ENCODE measurements at places on chromosomes 2 and 18.

GRCh38 chr2:21757805-21758430 is 634.1 kb downstream of the TDRD15 start:
- no peak for DNase-seq

GRCh38 chr2:122478117-122478516 is 722.7 kb downstream of the TSN start:
- no peak for DNase-seq

DNA sequence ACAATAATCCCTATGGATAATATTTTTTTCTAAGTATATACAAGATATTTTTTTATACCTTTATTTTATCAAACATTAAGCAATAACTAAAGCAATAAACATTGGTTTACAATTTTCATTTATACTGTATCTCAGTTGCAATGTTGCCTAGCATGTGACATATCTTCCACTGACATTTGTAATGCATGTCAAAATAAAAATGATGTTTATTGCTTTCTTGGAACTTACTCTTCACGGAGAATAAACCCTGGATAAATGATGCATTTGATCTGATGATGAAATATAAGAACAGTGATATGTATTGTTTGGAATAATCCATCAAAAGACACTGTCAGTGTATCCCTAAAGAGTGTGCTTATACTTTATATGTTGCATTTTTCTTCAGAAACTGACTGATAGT is 135.7 kb downstream of the SPAG16 start:
- DNase-seq = no peak

DNA sequence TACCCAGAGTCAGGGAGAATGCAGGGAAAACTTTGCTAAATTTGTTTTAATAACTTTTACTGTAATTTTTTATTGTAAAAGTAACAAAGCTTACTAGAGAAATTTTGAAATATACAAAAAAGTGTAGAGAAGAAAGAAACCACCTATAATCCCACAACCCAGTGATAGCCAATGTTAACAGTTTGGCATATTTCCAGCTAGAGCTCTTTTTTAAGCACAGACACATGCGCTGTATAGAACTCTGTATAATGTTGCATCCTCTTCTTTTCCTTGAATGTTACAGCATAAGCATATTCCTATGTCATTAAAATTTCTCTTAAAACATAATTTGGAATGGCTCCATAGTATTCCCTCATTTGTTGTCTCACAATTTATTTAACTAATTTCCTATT is 37.4 kb upstream of the EPAS1 start:
- no peak for DNase-seq

DNA sequence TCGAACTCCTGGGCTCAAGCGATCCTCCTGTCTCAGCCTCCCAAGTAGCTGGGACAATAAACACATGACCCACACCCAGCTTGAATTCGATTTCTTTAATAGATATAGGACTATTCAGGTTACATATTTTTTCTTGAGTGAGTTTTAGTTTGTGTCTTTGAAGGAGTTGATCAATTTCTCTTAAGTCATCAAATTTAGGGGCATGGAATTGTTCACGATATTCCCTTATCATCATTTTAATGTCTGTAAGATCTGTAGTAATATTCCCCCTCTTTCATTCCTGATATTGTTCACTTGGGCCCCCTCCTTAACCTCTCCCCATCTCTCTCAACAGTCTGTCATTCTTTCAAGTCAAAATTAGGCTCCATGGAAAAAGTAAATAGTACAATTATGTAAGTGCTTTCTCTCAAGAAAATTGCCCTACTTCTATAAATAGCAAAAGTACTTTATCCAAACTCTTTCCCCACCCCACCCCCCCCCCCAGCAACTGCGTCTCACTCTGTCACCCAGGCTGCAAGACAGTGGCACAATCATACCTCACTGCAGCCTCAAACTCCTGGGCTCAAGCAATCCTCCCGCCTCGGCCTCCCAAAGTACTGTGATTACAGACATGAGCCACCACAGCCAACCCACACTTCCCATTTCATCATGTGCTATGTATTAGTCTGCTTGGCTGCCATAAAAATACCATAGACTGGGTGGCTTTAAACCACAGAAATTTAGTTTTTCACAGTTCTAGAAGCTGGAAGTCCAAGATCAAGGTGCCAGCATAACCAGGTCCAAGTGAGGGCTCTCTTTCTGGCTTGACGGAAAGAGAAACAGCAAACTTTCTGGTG is 20.1 kb downstream of the WDR33 start:
- no peak for DNase-seq

DNA sequence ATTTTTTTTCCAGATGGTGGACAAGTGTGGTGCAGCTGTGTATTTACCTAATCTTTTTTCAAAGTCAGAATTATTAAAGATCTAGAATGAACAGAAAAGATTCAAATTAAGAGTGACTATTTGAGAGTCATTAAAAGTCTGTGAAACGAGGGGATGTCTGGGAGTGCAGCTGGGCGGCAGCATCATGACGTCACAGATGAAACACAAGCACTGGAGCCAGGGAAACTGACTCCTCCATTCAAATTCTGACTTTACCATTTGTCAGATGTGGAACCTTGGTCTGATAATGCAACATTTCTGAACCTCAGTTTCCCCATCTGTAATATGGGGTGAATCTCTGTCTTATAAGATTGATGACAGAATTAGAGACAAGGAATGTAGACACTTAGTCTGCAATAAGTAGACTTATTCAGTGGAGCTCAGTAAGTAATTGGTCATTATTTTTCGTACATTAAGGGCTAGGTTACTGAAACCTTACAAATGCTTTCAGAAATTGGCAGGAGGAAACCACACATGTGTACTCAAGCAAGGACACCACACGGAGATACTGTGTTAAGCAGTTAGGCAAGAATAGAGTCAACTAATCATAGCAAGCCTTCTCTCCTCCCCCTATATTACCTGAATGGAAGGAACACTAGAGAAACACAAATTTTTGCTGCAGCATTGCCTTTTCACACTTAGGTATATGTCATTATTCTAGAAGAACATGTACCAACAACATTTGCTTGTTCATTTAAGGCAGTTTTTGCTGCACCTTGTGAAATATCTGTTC is 27.8 kb upstream of the CXXC1 start:
- DNase-seq = no peak

GRCh38 chr18:60978338-60978737 is 354.9 kb upstream of the CDH20 start:
- no peak for DNase-seq

DNA sequence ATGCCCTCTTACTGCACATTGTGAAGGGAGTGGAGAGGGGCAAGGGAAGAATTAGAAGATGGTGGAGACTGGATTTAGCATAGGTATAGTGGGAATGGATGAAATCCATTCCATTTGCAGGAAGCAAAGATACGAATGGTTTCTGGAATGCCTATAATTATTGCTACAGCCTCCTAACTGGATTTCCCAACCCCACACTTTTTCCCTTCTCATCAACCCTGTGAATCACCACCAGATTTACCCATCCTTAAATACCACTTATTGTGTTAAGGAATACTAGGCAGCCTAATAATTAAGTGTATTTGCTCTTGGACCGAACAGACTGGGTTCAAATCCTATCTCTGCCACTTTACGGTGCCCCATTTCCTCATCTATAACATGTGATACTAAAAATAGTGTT is 39.3 kb upstream of the CREB1 start:
- no peak for DNase-seq

GRCh38 chr18:75035928-75036327 is 173.0 kb downstream of the PTGR3 start:
- DNase-seq = no peak

- DNase-seq = no peak
Measured at GRCh38 chr2:120558847-120559246, 176.8 kb upstream of the GLI2 start.

GRCh38 chr18:9852266-9853081 is 33.3 kb upstream of the TXNDC2 start:
- no peak for DNase-seq

GRCh38 chr2:42223855-42224268 is 54.7 kb downstream of the EML4 start:
- DNase-seq = no peak

DNA sequence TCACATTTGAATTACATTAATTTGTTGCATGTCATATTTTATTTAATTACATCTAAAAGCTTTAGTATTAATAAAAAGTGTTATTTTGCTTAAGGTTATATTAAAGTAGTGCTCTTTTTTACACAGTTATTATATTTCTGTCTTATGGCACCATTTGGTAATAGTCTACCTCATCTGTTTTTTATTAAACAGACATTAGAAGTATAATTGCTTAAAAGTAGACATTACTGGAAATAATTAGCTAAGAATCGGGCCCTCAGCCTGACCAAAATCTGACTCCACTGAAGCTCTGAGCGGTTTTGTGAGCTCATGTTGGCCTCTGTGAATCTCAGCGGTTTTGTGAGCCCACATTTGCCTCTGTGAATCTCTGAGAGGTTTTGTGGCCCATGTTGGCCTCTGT is 102.5 kb upstream of the SNTG2 start:
- no peak for DNase-seq

- no peak for DNase-seq
Measured at GRCh38 chr2:73162856-73163391, 39.5 kb upstream of the NOTO start.

DNA sequence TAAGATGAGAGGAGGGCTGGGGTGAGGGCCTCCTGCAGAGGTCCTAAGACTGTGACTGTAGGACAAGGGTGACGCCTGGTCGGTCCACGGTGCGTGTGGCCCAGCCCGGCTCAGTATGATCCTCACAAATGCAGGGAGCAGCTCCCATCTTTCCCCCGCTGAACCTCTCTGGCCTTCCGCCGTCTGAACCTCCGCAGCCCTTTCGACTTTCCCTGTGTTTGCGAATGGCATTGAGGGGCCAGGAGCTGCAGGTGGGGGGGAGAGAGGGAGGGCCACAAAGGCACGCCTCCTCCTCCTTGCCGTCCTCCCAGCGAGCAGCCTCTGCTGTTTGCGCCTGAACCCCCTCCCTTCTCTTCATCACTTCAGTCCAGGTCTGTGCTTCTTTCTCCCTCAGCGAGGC is 68.6 kb upstream of the PXDN start:
- DNase-seq = no peak

DNA sequence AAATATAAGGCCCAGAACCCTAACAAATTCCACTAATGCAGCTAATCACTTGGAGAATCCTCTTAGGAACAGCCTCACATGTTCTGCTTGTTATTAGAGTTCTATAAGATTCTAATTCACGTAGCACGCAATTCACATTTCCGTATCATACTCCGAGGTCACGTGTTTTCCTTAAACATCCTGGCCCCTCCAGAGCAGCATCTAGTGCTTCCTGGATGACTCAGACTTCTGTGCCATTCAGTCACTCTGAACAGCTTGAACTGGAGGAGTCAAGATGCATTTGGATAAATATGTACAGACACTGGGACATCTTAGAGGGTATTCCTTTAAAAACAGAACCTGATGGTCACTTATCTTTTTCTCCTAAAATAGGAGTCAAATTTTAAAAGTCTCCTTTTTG is 156.5 kb downstream of the MYO5B start:
- no peak for DNase-seq

GRCh38 chr2:41701231-41701630 is 346.6 kb upstream of the PKDCC start:
- no peak for DNase-seq

DNA sequence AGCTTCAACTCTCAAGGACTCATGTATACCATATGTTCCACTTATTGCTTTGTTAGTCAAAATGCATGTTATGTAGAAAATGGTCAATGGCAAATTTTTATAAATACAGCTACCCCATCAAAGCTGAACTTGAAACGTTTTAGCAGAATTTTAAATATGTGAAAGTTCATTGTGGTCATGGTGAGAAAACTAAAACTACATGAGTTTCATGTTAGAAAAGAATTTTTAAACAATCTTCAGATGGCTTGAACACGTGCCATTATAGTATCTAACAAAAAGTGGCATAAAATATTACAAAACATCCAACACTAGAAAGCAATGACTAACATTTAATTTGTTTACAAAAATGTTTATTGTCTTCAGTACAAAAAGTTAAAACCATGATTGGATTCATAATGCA is 246.0 kb upstream of the KCNJ3 start:
- DNase-seq = no peak

- no peak for DNase-seq
Measured at GRCh38 chr2:86649119-86649947, 25.7 kb upstream of the RNF103 start.

DNA sequence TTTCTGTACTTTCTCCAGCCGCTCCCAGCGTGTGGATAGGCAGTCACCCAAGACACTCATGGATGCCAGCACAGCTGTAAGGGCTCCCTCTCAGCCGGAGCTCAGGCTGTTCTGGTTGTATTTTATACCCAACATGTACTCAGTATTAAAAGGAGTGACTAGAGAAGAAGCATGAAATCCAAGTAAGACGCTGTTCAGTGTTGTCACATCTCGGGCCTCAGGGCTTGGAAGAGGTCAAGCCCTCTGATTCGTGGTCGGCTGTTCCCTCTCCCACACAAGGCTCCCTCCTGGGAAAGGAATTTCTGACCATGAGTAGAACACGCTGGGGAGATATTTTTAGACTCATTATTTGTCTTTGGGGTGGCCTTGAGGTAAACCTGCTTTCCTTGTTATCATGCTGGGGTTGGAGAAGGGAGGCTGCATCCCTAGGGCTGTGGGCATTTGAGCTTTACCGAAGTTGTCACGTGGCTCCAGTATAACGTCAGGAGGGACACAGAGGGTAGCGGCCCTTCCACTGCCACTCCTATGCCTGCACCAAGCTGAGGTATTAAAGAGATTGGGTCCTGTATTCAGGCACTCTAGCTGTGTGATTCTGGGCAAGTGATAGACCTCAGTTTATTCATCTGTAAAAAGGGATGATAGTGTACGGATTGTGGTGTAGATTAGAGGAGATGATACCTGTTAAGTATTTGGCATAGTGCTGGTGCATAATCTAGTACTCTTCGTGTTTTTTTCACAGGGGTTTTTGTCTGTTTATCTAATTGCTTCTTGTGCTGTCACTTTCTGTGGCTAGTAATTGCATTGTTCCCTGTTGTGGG is 34.1 kb downstream of the HK2 start:
- no peak for DNase-seq

DNA sequence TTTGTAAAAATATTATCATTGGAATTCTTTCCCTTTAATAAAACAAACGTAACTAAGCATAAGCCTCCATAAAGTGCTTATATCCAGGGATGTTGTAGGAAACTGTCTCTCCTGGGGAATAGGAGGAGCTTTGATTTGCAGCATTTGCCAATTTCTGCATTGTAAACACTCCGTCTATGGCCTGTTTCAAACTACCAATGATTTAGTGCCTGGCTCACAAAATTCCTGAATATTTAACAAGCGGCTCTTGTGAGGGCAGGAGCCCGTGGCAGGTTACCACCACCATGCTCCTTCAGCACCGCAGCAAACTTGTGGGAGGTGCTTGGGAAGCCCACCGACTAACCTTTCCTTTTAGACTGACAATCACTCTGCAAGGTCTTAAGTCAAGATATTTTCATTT is 520.3 kb downstream of the SOX11 start:
- no peak for DNase-seq

- no peak for DNase-seq
Measured at GRCh38 chr2:152405206-152406118, 70.5 kb downstream of the FMNL2 start.

- no peak for DNase-seq
Measured at GRCh38 chr2:10341193-10341592, 38.5 kb downstream of the HPCAL1 start.

- DNase-seq = no peak
Measured at GRCh38 chr2:127995725-127996124, 32.1 kb downstream of the SAP130 start.

- no peak for DNase-seq
Measured at GRCh38 chr2:177313162-177313781, 48.7 kb upstream of the NFE2L2 start.

- no peak for DNase-seq
Measured at GRCh38 chr2:78979380-78980151, 45.9 kb upstream of the REG3G start.

GRCh38 chr2:770776-771175 is 93.6 kb upstream of the TMEM18 start:
- no peak for DNase-seq

All from stimulated activated CD4-positive, alpha-beta T cell treated with anti-CD3 and anti-CD28 coated beads, TNF-alpha, amount 100 ng/mL, for 48 hours (primary cell).